ENCODE measurements at places on chromosomes 7 and 10. TPM values are rescaled to one million over a fixed set of nuclear protein-coding genes. Genes with fewer than 3 reads are reported as not detected.

- DNase-seq, result no peak
Measured at GRCh38 chr7:32330602-32331001, 159.6 kb downstream of the LSM5 start.

DNA sequence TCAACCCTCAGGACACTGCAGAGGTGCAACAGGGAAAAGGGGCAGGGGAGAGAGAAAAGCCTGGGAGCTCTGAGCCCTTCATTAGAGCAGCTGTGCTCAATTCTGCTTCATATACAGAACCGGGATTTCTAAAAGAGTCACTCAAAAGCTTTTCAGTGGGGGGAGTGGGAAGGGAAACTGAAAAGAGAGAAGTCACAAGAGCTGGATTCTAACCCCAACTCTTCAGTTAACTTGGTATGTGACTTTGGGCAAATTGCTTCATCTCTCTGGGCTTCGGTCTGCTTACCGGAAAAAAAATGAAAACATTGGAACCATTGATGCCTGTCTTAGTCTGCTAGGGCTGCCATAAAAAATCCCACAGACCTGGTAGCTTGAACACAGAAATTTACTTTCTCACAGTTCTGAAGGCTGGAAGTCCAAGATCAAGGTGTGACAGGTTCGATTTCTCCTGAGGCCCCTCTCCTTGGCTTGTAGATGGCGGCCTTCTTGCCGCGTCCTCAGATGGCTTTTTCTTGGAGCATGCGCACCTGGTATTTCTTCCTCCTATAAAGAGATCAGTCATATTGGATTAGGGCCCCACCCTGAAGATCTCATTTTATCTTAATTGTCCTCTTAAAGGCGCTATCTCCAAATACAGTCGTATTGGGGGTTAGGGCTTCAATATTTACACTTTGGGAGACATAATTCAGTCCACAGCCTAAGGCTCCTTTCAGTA is 118.3 kb upstream of the KMT2E start:
- DNase-seq, result no peak

The GALNT17 gene
- total RNA-seq, result not detected

- DNase-seq, result no peak
Measured at GRCh38 chr7:27170426-27171324, 3.4 kb downstream of the HOXA10 start.

DNA sequence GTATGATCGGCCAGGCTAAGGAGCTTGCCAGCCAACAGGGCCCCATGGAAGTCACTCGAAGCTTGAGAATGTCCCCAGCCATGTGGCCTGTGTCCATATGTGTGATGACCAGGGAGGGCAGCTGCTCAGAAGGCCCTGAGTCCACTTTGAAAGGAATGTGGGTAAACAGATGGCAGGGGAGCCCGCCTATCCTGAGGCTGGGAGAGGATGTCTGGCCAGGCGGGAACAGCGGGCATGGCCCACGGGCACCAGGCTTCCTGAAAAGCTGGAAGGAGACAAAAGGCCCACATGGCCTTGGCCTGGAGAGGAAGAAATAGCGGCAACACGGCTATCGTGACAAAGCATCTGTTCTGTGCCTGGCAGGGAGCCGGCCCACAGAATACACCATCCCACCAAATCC is 137.9 kb upstream of the PPIF start:
- no peak for DNase-seq

The ATG9B gene
- total RNA-seq, result not detected

- peak; percentile 67 for DNase-seq
Measured at GRCh38 chr10:12934777-12935176, 66.7 kb downstream of the CCDC3 start.

DNA sequence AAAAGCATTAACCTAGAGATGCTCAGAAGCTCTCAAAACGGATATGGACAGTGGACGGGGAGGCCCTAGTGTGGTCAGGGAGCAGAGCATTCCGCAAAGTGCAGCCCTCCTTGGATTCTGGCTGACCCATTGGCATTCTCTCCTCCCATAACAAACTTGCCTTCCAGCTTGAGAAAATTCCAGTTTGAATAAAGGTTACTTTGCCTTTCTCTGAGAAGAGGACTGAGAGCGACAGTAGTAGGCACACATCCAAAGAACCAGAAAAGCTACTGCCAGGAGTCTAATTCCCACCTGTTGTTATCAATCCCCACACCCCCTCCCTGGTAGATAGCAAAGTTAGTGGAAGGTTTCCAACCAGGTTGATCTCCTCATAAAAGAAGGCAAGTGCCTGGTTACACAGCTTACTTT is 84.7 kb upstream of the TRIL start:
- DNase-seq, result no peak

GRCh38 chr10:3146289-3146688 is 26.3 kb downstream of the PITRM1 start:
- DNase-seq, result no peak

DNA sequence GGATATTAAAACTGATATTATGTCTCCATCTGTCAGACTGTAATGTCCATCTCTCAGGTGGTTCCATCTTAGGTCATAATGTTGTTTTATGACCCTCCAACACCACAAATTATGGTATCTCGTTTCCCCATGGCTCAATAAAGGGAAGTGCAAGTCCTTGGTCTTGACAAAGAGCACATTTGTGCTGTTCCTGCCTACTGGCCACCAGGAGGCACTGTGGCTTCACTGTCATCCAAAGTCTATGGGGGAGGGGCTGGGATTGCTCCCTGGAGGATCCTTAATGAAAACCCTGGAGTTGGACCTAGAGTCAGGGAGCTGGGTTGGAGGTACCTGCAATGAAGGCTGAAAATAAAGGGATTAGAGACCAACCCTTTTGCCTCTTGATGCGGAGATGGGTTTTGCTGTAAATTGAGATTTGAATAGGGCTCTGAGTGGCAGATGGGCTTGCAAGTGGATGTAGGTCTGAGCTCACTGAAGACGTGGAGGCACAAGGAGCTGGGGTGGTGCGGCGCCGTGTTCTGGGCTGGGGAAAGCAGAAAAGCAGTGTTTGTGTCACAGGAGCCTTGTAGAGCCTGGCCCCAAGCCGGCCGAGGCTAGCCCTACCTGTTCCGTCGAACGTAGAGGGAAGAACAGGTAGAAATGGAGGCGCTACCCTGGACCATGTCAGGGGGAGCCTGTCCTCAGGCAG is 180.5 kb upstream of the PRSS58 start:
- DNase-seq, result peak; percentile 51

- peak; percentile 51 for DNase-seq
Measured at GRCh38 chr10:119608316-119609155, 11.8 kb upstream of the TIAL1 start.

GRCh38 chr10:77620731-77621130 is 16.9 kb downstream of the KCNMA1 start:
- DNase-seq, result peak; percentile 47

The PTF1A gene
- total RNA-seq, result not detected

The HMX3 gene
- not detected for total RNA-seq

DNA sequence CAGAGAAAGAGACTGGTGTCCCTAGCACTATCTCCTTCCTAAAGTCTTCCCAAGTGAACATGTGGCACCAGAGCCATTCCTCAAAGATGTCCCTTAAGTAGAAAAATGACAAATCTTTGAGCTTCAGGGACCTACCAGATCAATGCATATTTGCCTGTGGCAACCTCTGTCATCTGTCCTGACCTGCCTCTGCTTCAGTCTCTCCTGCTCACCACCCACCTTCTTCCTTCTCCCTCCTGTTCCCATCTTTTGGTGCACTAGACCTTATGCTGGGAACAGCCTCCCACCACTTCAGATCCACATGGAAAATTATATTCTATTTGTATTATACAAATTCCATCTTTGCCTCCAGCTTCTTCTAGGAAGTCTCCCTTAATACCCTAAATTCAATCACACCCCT is 386.4 kb downstream of the PLXNA4 start:
- DNase-seq, result no peak

- DNase-seq, result no peak
Measured at GRCh38 chr7:159061674-159062212, 82.9 kb downstream of the VIPR2 start.

DNA sequence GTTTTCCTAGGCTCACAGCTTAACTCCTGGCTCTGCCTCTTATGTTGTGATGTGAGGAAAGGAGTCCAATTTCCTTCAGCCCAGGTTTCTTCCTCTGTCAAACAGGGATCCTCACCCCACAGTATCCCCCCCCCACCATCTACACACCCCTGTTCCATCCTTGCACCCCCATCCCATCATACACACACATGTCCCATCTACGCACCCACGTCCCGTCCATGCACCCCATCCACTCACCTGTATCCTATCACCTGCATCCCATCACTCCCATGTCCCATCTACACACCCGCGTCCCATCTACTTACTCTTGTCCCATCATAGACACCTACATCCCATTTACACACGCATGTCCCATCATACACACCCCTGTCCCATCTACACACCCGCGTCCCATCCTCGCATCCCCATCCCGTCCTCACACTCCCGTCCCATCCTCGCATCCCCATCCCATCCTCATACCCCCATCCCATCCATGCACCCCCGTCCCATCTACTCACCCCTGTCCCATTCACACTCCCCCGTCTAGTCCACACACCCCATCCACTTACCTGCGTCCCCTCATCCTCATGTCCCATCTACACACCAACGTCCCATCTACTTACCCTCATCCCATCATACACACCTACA is 117.3 kb downstream of the TRRAP start:
- DNase-seq, result no peak

The MEST gene
- total RNA-seq, result 177 TPM

The HOXA11 gene
- total RNA-seq, result 1.1 TPM

DNA sequence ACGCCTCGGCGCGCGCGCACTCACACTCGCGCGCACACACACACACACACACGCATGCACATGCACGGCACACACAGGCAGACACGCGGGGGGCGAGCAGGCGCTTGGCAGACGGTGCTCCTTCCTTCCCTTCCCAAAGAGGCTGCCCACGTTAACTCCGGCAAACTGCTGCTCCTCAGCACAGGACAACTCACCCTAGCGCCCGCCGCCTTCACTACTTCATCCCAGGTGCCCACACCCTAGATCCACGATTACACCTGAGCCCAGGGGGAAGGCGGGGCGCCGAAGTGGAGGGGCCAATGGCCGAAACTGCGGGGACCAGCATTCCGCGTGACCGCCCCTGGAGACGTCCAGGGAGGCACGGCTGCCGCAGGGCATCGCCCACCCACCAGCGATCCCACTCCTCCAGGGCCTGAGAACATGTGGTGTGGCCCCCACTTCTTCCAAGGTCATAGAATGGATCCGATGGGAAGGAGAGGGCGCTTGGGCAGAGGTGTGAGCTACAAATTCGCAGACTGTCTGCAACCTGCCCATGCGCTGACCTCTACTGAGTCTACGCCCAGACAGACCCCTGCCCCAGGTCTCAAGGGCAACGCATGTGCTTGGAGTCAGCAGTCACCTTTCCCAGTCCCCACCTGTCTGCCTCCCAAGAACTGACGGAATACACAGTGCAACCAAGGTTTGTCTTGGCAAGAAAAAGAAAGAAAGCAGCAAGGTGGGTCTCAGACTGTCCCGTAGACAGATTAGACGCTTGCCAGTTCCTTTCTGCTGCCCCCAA is 74.6 kb downstream of the CALN1 start:
- DNase-seq, result no peak

DNA sequence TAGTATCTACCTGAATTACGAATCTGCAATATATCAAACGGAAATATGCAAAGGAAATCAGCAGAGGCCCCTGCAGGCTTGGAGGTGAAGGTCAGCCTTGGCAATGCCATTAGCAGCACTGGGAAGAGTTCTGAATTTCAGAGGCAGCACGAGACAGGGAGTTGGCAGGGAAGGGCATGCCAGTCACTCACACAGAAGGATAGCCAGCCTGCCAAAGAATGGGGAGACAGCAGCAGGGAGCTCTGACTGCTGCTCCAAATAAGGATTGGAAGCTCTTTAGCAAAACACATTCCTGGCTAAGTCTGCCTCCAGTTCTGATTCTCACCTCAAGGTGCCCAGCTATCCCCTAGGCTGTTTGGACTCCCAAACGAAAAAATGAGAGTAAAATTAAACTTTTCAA is 188.0 kb downstream of the PDE1C start:
- DNase-seq, result peak; percentile 79

The PTPRE gene
- total RNA-seq, result 3.7 TPM

The KEL gene
- total RNA-seq, result not detected

DNA sequence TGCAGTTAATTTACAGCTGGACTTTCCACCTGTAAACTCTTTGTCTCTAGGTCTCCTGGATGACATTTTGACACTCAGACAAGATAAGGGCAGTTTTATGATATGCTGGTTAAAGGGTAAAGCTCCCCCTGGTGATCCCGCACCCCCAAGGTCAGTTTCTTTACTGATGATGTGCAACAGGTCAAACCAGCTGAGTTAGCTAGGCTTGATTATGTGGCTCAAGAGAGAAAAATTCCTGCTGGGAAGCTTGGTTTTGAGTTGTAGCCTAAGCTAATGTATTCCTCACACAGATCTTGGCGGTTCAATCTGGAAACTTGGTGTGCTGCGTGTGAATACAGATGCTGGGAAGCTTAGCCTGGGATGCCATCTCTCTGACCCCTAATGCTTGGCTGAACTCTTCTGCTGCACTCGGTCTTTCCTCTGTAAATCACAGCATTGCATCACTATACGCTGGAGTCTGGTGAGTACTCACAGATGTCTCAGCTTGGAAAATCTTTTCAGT is 11.4 kb upstream of the AKR1D1 start:
- DNase-seq, result no peak

- DNase-seq, result peak; percentile 43
Measured at GRCh38 chr10:51063659-51064535, 10.4 kb upstream of the PRKG1 start.

GRCh38 chr7:5605775-5606634 is 175.5 kb downstream of the RNF216 start:
- no peak for DNase-seq

GRCh38 chr10:3071405-3072198 is 4.3 kb downstream of the PFKP start:
- peak; percentile 92 for DNase-seq

GRCh38 chr7:155529346-155529745 is 17.0 kb downstream of the CNPY1 start:
- no peak for DNase-seq

DNA sequence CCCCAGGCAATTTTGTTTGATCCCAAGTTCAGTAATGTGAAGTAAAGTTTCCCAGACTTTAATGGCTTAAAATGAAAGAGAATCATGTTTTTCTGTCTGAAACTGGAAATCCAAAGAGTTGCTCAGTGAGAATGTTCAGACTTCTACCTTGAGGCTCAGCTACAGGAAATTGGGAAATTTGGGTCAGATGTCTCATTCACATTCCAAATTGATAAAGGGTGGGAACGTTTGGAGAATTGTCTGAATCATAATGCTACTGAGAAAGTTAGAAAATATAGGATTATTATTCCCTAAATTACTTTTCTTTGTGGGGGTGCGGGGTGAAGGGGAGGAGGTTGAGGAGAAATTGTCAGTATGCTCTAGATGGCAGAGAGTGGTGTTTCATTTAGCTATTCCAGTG is 773.9 kb downstream of the LRMDA start:
- DNase-seq, result no peak

- DNase-seq, result no peak
Measured at GRCh38 chr7:99073839-99074446, 70.0 kb downstream of the SMURF1 start.

- no peak for DNase-seq
Measured at GRCh38 chr7:47473499-47474210, 108.3 kb downstream of the TNS3 start.

The CALHM3 gene
- total RNA-seq, result 0.39 TPM

All from M059J (cell line).